ENCODE measurements at places on chromosomes 7 and 10. TPM values are rescaled to one million over a fixed set of nuclear protein-coding genes. Genes with fewer than 3 reads are reported as not detected.

DNA sequence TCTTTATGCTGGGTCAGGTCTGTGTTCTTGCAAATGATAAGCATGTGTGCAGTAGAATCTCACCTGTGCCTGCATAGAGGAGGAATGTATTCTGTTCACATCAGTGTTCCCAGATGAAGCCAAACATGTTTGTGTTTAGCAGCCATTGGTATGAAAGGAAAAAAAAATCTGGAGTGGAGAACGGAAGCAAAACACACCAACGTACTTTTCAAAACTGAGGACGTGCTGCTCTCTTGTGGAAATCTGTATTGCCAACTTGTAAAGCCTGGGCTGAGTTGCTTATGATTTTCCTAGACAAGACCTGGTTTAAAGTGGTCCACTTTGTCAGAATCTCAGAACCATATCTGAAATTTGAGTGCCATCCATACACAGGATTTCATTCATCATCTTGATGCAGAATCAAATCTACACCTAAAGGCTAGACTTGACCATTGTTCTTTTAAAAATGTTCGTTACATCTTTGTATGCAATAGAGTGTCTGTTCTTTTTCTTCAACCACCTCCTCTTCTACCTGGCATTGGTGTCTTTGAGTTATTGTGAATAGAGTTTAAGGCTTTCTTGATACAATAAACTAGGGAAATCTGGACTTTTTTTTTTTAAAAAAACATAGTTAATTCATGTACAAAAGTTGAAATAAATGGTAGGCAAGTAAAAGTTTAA, 367.7 kb downstream of the PHF14 start:
- DNase-seq: no peak

DNA sequence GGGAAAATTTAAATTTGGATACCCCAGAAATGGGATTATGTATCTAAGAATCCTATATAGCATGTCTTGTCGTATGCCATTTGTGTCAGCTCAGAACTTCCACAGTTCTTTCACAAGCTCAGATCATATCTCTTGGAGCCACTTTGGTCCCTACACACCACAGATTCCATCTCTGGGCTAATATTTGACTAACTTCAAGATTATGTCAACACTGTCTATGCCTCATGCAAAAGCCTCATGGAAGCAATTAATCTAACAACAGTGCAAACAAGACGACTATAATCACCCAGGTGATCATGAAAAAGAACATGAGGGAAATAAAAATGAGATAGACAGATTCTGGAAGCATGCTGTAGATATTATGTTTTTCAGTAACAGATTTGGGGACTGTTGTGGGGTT, 189.1 kb downstream of the LRRTM3 start:
- DNase-seq: no peak

- DNase-seq: no peak
Observed at GRCh38 chr10:12945690-12946359, 55.7 kb downstream of the CCDC3 start.

NRCAM gene
- polyA plus RNA-seq: 16.7 TPM

ITGB1 gene
- 715 TPM for polyA plus RNA-seq
